ENCODE measurements at places on chromosomes 7 and 10.

DNA sequence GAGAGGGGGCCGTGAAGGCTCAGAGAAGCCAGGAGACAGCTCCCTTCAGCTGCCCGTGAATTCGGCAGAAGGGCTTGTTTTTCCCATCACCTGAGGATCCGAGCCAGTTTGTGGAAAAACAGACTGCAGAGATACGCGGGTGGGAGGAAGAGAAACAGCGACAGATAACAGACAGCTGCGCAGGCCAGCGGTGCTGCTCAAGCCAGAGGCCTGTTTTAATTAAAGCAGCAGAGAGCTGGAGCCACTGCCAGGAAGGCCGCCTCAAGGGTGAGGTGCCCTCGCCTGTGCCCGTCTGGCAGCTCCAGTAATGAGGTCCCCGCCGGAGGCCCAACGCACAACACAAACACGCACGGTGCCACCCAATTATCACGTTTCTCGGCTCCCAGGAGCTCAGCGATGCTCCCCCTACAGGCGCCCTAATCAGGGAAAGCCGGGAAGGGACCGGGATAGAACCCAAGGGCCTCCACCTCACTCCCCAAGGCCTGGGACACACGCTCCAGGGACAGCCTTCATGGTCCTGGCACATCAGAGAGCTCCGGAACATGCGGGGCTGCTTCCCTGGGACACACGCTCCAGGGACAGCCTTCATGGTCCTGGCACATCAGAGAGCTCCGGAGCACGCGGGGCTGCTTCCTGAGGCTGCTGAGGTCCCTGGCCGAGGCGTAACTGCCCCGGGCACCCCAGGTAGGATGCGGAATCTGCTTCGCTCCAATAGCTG lies 60.6 kb upstream of the DNAAF5 start:
- DNase-seq: no peak

- no peak for DNase-seq
Measured at GRCh38 chr7:42734568-42734967, 177.3 kb downstream of the C7orf25 start.

GRCh38 chr10:119762035-119762434 lies 36.2 kb downstream of the INPP5F start:
- no peak for DNase-seq

GRCh38 chr10:75999515-76000209 lies 568.2 kb downstream of the LRMDA start:
- no peak for DNase-seq

- DNase-seq: no peak
Measured at GRCh38 chr10:36256166-36256565, 614.1 kb upstream of the FZD8 start.

GRCh38 chr10:23338886-23339285 lies 5.7 kb downstream of the C10orf67 start:
- no peak for DNase-seq

- no peak for DNase-seq
Measured at GRCh38 chr10:35642793-35643114, 658 bp upstream of the FZD8 start.

DNA sequence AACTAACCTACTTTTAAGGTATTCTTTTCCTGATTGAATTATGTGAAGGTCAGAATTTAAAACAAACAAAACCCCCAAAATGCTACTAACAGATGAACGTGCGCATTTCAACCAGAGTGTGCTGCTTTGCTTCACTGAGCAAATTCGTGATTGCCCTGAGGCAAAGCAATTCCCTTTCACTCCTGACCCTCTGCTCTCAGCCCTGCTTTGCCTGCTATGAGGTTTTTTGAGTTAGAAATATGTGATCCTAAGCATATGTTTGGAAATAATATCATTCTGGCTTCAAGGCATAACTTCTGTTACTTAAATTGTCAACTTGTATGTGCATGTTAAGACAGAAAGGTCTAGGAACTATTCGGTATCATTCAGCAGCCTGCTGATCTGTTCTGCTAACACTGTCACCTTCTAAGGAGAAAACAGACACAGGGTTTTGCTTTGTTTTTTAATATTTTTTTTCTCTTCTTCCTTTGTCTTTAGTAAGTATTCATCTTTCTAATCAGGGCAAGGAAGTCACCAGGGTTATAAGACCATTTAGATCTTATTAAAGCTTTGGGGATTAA lies 124.2 kb downstream of the GNAT3 start:
- no peak for DNase-seq

DNA sequence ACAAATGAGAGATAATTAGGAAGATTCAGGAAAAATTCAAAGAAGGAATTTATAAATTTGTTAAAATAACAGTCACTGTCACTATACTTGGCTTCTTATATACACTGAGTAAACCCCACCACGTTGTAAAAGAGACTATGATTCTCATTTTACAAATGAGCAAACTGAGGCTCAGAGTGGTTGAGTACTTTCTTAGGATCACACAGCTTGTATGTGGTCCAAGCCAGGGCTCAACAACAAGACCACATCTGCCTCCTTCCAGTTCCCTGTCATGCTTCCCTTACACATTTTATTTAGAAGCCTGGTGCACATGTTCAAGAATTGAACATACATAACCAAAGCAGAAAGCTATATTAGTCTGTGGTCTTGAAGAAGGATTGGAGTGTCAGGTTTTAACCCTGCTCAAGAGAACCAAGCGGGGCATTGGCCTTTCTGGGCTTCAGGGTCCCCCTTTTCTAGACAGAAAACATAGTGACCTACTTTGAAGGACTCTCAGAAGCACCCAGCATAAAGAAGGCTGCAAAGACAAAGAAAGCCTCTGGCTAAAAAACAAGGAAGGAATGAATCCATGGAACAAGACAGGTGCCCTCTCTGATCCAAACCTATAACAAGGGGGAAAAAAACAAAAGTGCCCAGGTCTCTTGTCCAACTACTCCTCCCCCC lies 846 bp downstream of the MRLN start:
- no peak for DNase-seq

- DNase-seq: no peak
Measured at GRCh38 chr10:48657416-48657815, 27.3 kb upstream of the WDFY4 start.

DNA sequence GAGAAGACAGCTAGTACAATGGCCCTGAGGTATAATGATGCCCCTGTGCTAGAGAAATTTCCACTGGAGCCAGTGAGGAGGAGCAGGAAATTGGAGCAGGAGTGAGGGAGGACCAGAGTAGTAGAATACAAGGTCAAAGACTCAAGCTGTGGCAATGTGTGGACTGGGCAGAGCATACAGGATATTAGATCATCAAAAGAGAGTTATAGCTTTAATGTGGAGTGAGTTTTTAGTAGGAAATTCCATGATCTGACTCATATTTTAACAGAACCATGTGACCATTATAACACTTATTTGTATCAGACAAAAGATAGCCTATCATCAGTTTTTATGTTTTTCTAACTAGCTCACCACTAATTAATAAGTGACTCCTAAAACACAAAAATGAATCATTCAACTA lies 154.1 kb downstream of the DGKB start:
- DNase-seq: no peak

DNA sequence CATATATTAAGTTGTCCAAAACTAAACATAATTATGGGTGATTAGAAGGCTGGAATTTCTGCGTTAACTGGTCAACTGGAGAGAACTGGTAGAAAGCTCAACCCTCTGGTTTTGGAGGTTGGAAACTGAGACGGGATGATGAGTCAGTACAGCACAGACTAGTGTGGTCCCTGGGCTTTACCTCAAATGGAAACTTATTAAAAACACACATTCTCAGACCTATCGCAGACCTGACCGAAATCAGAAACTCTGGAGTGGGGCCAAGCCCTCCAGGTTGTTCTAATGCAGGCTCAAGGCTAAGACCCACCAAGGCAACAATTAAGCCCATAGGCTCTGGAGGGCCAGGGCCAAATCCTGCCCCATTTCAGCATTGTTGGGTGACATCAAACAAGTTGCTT lies 136.9 kb downstream of the KCNMA1 start:
- DNase-seq: no peak

DNA sequence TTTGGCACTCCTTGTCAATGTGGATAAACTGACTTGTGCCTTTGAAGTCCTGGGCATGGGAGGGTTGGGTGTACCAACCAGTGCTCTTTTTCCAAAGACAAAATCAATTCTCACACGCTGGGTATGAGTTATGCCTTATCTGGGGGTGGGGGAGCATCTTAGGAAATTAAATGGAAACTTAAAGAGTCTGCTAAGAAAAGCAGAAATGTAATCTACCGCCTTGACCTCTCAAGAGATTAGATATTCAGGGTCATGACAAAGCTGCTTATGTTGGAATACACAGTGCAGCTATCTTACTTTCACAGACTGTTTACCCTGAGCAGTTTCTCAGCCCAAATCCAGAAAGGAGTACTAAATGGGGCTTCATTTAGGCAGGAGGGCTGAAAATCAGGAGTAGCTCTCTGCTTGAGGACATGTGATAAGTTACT lies 2.6 kb downstream of the MEST start:
- no peak for DNase-seq

- no peak for DNase-seq
Measured at GRCh38 chr7:36088553-36088952, 64.5 kb upstream of the EEPD1 start.

- no peak for DNase-seq
Measured at GRCh38 chr10:114046087-114046458, 2.4 kb downstream of the ADRB1 start.

DNA sequence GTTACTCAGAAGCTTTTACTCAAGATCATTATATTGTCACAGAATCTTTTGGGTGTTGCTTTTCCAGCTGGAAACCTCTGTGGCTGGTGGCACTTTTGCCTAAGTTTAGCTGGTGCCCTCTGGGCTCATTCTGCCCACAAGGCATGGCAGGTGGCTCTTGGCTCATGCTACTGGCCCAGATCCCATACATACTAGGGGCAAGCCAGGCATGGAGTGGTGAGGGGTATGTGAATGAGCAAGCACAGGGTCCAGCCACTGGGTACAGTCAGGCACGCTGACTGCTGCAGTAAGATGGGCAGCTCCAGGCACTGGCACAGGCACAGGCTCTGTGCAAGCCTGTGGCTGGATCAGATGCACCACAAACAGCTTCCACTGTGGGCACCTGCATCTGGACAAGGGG lies 375.0 kb upstream of the SEMA3C start:
- no peak for DNase-seq

- no peak for DNase-seq
Measured at GRCh38 chr7:150381096-150381495, 2.0 kb downstream of the ZNF775 start.

DNA sequence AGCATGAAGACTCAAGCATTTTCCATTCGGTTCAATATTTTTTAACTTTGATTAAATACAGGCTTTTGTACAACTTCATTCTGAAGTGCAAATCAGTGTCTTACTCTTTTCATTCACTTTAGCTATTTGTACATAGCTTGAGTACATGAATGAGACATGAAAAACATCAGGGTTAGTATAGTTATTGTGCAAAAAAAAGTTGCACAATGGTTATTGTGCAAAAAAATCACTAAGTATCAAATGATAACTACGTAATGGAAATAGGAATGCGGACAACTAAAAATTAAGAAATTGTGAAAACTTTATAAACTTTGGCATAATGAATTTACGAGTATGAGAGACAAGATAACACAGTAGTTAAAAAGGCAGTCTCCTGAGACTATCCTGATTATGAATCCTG lies 442.9 kb downstream of the ARL4A start:
- DNase-seq: no peak

DNA sequence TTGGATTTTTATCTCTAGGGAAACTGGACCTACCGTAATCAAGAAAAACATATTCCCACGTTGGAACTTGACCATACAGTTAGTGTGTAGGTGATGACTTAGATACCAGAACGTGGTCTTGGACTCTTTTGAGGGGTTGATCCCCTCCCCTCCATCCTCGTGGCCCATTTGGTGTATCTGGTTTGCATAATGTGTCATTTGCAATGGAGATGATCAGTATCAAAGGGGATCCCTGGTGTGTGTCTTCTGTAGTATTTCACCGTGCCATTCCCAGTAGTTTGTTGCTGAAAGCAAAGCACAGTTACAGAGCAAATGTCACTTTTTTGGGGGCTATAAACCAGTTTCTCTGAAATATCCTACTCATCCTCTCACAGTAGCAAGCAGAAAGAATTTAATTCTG lies 217.7 kb downstream of the TCF7L2 start:
- no peak for DNase-seq

DNA sequence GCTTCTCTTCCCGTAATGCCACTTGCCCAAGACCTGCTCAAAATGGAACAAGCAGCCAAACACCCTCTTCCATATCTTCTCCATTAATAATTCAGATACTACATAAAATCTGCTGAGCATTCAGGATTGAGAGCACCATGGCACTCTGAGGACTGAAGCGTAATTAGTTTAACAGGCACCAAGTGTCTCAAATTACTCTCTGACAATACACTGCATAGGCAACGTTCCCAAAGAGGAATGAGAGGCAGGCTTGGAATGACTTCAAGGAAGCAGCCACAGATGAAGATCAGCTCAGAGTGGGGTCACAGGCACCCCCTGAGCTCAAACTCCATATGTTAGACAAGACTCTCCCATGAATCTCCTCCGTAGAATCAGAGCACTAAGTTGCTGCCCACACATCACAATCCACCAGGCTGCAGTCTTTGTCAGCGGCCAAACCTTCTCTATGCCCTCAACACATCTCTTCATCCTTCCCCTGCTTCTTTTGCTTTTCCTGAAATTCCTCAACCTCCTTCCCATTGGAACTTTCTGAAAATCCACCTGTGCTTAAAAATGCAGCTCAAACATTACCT lies 4.7 kb upstream of the ABLIM1 start:
- DNase-seq: no peak

GRCh38 chr7:15612205-15612604 lies 50.4 kb upstream of the AGMO start:
- DNase-seq: no peak

GRCh38 chr10:62016623-62017490 lies 115.4 kb downstream of the ARID5B start:
- no peak for DNase-seq

GRCh38 chr10:75358132-75358531 lies 43.4 kb downstream of the ZNF503 start:
- no peak for DNase-seq

GRCh38 chr10:43393606-43394360 lies 15.2 kb downstream of the HNRNPF start:
- DNase-seq: no peak

DNA sequence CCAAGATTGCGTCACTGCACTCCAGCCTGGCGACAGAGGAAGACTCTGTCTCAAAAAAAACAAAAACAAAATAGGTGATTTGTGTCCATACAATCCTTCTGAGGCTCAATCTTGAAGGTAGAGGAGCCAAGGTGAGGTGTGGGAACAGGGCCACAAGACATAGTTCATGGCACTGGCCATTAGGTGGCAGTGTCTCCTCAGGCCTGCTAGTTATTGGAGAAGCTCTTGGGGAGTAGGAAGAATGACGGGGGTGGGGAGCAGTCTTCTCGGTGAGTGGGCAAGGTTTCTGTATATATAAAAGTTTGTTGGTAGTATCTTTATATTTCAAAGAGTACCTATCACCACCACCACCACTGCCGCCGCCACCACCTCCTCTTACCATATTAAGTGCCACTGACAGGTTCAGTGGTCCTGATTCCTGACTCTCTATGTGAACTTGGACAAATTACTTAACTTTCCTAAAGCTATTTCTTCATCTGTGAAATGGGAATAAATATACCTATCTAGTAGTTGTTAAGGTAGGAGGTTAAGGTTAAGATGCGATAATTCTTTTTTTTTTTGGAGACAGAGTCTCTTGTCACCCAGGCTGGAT lies 24.0 kb downstream of the CCSER2 start:
- DNase-seq: no peak

GRCh38 chr7:105298439-105298894 lies 90.3 kb downstream of the SRPK2 start:
- no peak for DNase-seq
